ENCODE measurements at places on chromosomes 1 and 21. TPM values are rescaled to one million over a fixed set of nuclear protein-coding genes. Genes with fewer than 3 reads are reported as not detected.

OR6K3 gene
- total RNA-seq: 2.2 TPM

COL8A2 gene
- total RNA-seq: 24.4 TPM

ADAM30 gene
- not detected for total RNA-seq

KANK4 gene
- 4.4 TPM for total RNA-seq

GJB4 gene
- 0.12 TPM for total RNA-seq

GRCh38 chr1:7280347-7280960 is 490.6 kb upstream of the VAMP3 start:
- no peak for DNase-seq

DNA sequence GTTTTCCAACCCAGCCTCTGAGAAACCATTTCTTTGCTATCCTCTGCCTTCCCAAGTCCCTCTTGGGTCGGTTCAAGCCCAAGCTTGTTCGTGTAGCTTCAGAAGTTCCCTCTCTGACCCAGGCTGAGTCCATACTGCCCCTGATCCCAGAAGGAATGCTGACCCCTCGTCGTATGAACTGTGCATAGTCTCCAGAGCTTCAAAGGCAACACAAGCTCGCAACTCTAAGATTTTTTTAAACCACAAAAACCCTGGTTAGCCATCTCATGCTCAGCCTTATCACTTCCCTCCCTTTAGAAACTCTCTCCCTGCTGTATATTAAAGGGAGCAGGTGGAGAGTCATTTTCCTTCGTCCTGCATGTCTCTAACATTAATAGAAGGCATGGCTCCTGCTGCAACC is 23.8 kb downstream of the EIF2D start:
- no peak for DNase-seq

GRCh38 chr1:241902391-241903065 is 54.5 kb downstream of the EXO1 start:
- no peak for DNase-seq

GRCh38 chr1:248596615-248597014 is 885 bp downstream of the OR2T10 start:
- no peak for DNase-seq

GRCh38 chr1:155649676-155650075 is 38.9 kb downstream of the YY1AP1 start:
- DNase-seq: no peak

- peak; percentile 81 for DNase-seq
Observed at GRCh38 chr1:234478152-234478480, 863 bp downstream of the TARBP1 start.

DNA sequence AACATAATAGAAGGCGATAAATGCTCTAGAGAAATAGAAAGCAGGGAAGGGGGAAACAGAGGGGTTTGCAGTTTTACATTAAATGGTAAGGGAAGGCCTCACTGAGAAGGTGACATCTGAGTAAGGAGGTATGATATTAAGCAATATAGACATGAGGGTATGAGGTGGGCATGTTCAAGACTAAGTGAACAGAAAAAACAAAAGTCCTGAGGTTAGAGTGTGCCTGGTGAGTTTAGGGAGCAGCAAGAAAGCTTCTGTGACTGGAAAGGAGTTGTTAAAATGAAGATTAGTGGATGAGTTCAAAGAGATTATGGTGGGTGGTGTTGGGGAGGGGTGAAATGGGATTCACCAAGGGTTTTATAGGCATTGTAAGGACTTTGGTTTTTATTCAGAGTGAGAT is 8.6 kb downstream of the RPRD2 start:
- no peak for DNase-seq

All from lower lobe of right lung (tissue), 2 donors.